ENCODE measurements at places on chromosomes 11 and 22.

DNA sequence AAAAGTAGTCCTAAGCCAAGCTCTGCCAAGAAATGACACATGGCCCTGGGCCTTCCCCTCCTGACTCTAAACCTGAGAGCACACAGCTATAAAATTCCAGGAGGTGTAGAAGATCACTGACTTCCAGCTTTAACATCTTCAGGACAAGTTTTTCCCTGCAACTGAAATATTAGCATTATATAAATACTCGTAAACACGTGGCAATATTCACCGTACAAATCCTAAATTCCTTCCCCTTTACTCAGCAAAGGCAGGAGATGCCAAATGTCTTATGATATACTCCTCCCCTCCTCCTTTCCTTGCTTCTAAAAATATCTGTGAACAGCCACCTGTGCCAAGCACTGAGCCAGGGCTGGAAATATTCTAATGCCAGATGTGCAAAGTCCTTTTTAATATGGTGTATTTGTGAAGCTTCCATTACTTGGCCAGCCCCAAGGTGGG is 194.0 kb downstream of the LARGE1 start:
- DNase-seq, result no peak

GRCh38 chr22:30382340-30382739 is 4.9 kb downstream of the RNF215 start:
- DNase-seq, result no peak

- DNase-seq, result no peak
Observed at GRCh38 chr11:124892750-124893454, 4.8 kb downstream of the ROBO4 start.

DNA sequence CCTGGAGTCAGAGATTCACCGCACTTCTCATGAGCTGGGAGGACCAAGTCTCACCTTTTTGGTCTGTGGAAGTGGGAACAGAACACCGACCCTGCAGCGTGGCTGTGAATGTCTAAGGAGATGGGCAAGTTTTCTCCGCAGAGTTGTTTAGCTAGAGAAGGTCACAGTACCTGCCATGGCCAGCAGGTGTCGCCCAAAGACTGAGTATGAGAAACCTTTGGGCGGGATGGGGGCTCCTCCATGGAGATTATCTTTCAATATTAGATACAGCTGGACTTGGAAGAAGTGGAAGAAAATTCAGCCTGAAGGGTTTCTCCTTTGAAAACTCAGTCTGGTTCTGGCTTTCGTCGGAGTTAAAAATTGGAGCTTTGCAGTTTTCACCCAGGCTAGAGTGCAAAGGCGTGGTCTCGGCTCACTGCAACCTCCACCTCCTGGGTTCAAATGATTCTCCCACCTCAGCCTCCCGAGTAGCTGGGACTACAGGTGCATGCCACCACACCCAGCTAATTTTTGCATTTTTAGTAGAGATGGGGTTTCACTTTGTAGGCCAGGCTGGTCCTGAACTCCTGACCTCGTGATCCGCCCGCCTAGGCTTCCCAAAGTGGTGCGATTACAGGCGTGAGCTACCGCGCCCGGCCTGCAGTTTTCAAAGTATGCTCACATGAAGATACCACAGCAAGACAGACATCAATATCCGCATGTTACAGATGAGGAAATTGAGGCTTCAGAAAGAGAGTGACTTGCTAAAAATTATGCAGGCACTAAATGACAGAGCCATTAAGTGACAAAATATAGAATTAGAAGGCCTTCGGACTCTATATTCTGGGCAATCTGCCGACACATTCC is 10.7 kb upstream of the DSCAML1 start:
- DNase-seq, result peak; percentile 82

- no peak for DNase-seq
Observed at GRCh38 chr22:49300951-49301397, 526.7 kb downstream of the BRD1 start.

DNA sequence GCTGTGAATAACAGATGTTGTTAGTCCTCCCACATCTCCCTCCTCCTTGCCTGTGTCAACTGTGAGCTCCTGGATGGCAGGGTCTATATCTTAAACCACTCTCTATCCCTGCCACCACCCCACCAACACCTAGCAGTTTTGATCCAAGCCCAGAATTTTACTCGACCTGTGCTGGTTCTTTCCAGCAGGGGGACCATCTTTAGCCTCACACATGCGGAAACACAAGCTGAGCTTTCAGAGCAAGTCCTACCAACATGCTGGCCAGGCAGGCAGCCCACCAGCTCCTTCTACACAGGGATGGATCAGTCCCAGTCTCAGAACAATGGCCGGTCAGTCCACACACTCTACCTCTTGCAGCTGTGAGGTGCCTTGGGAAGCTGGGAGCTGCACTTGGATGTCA is 231.5 kb downstream of the NXPE2 start:
- no peak for DNase-seq

- no peak for DNase-seq
Observed at GRCh38 chr22:26342745-26343410, 86.2 kb upstream of the ASPHD2 start.

GRCh38 chr11:66904561-66904960 is 47.7 kb downstream of the LRFN4 start:
- DNase-seq, result no peak

DNA sequence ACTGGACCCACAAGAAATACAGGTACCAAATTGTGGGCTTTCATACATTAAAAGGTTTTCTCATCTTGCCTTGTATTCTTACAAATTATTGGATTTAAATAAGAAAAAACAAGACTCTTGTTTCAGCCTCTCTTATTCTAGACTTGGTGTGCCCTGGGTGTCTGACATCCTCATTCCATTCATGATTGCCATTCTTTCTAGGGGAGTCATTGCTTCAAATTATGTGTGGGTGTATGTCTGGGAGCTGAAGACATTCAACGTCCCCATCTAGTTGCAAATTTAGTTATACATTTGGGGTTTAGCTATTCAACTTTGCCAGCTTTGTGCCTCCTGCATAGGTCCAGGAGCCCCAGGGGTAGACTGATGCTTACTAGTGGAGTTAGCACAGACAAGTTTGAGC is 18.1 kb downstream of the MAML2 start:
- DNase-seq, result no peak

GRCh38 chr22:48754611-48755058 is 1073.0 kb downstream of the BRD1 start:
- DNase-seq, result no peak
